ENCODE measurements at places on chromosomes 6 and 20. TPM values are rescaled to one million over a fixed set of nuclear protein-coding genes. Genes with fewer than 3 reads are reported as not detected.

The C20orf96 gene
- total RNA-seq: 5.0 TPM

The GINS1 gene
- total RNA-seq: 0.52 TPM

DNA sequence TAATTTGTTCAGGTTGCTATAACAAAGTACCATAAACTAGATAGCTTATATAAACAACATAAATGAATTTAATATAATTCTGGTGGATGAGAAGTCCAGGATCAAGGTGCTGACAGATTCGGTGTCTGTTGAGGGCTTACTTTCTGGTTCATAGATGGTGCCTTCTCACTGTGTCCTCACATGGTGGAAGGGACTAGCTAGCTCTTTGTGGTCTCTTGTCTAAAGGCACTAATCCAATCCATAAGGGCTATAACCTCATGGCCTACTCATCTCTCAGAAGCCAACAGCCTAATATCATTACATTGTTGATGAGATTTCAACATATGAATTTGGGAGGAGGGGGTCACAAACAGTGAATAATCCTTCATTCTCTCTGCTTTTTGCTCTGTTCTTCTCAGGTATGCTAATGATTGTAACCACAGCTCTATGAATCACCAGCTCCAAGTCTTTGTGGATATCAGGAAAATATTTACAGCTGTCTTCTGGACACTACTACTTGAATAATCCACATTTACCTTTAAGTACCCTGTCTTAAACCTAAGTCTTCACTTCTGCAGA is 122.3 kb downstream of the NKAIN2 start:
- no peak for DNase-seq

GRCh38 chr6:35850208-35850607 is 45.1 kb downstream of the LHFPL5 start:
- DNase-seq: no peak

The MDFI gene
- 3.7 TPM for total RNA-seq

DNA sequence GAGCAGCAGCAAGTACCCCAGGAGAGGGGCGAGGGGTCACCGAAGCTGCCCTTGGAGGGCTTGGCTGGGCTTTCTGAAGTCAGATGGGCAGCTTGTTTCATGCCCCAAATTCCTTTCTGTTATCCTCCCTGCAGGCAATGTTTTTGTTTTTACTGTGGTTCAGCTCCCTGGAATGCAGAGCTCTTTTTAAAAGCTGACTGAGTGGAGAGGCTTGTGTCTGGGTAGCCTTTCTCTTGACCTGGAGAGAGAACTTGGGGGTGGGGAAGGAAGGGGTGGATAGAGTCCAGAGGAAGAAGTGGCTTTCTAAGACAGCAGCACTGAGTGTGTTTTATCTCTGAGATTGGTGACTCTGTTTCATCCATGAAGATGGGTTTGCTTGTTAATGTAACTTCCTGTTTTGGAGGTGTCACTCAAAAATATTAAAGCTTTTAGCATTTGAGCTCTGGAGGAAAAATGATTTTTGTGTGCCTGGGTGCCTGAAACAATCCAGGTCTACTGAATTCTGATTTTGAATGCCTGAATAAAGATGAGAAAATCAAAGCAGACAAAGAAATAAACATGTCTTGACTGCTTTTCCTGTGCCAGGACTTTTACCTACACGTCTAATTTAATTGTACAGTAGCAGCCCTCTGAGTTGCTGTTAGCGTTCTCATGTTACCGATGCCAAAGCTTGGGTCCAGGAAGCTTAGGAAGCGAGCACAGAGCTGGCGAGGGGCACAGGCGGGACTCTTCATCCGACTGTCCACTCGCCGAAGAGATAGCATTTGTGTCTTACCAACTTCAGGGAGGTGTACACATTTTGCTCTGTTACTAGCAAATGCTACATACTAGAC is 78.2 kb upstream of the EEF1E1 start:
- DNase-seq: no peak

DNA sequence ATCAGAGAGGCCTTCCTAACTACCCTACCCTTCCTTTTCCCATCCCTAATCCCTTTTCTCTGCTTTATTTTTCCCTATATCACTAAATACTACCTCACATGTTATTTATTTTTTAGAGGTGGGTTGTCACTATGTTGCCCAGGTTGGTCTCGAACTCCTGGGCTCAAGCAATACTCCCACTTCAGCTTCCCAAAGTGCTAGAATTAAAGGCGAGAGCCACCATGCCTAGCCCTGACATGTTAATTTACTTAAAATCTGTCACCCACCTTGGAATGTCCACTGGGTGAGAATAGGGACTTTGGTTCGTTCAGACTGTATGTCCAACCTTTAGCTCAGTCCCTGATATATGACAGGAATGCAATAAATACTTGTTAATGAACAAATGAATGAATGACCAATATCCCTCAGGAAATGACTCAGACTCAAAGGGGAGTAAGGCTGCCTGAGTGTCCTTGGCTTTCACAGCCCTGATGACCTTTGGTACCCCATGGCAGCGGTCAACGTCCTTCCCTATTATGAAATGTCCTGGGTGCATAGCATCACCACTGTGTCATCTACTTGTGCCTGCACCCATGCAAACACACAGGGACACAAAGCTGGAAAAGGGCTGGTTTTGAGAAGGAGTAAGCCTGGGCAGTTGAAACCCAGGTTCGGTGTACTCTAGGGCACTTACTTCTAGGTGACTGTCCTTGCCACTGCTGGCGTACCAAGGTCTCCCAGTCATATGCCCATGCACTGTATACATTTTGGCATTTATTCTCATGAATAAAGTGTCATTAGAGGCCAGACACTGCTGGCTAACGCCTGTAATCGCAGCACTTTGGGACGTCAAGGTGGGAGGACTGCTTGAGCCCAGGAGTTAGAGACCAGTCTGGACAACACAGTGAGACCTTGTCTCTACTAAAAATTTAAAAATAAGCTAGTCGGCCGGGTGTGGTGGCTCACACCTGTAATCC is 26.5 kb downstream of the BCL2L1 start:
- no peak for DNase-seq

The BPIFB1 gene
- not detected for total RNA-seq

GRCh38 chr6:16153211-16153820 is 24.4 kb downstream of the MYLIP start:
- no peak for DNase-seq

DNA sequence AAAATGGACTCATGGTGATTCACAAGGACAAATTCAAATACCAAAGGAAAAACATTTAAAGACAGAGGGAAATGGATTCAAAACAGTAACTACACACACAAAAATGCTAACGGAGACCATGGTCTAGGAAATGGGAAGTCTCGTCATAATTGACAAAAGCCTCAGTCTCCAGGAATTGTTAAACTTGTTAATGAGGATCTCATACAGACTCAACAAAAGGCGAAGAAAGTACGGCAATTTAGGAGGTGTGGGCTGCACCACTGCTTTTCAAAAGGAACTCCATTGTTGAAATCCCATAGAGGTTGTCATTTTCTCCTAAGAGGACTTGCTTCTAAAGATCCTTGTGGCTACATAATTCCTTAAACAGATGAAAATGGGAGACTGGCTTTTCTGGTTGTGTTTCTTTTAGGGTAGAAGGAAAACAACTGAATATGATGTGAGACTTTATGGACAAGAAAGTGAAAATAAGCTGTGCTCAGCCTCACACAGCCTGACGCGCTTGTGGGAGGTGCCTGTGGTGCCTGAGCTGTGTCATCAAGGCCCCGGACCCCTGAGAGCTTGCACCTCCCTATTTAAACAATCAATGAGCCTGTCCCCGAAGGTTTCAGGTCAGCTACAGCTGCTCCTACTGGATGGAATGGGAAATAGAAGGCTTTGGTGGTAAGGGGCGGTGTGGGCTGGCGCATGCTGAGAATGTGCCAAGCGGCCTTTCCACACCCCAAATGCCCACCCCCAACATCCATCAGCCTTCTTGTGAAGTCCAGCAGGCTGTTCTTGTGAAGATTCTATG is 2.5 kb upstream of the CLDN20 start:
- DNase-seq: no peak

DNA sequence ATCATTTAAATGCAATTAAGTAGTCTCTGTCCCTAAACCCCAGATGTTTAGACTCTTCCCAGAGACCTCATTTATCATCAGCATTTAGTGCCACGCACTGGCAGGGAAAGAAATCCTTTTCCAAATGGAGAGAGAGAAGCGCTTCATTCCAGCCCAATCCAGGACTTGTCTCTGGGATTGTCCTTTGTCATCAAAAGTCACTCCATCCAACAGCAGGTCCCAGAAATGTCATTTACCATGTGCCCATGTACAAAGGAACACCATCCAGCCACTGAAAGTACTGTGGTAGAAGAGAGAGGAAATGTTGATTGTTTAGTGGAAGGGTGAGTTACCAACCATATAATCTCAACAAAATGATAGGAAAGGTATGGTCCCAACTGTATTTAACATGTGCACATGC is 66.9 kb upstream of the SMIM28 start:
- no peak for DNase-seq

GRCh38 chr6:111994791-111995190 is 59.1 kb upstream of the CCN6 start:
- DNase-seq: no peak

The MOCS1 gene
- total RNA-seq: 8.0 TPM

The KHDC1 gene
- 1.8 TPM for total RNA-seq

DNA sequence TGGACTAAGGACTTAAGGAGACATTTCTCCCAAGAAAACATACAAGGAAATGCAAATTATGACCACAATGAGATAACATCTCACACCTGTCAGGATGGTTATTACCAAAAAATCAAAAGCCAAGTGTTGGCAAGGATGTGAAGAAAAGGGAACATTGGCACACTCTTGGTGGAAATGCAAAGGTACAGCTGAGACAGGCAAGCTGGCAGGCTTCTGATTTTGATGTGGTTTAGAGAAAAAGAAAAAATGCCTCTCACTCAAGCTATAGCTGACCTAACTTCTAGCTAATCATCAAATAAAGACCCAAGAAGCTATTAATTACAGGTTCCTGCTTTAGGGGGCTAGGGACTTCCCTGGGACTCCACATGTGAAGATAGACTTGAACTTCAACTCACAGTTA is 139.8 kb downstream of the THEMIS start:
- no peak for DNase-seq

GRCh38 chr6:148021165-148021564 is 321.5 kb upstream of the SASH1 start:
- no peak for DNase-seq

GRCh38 chr6:157144859-157145568 is 178.3 kb downstream of the TMEM242 start:
- DNase-seq: no peak

The TMEM244 gene
- total RNA-seq: not detected

Data from pancreas (tissue), 10 donors.